ENCODE measurements at places on chromosomes 5 and 9. TPM values are rescaled to one million over a fixed set of nuclear protein-coding genes. Genes with fewer than 3 reads are reported as not detected.

Gene AFAP1L1
- 0.44 TPM for total RNA-seq

Gene SPATA31D1
- total RNA-seq = not detected

GRCh38 chr5:138109463-138110265 is 25.8 kb downstream of the WNT8A start:
- no peak for DNase-seq
- H3K27me3 ChIP-seq = peaks cover 10% of the 10 kb centered on the region
- no peak overlapping the region for H3K4me3 ChIP-seq

GRCh38 chr5:141495453-141495811 is 6.6 kb downstream of the PCDHGC5 start:
- H3K27me3 ChIP-seq = peaks cover 22% of the 10 kb centered on the region
- H3K27ac ChIP-seq = no peak overlapping the region
- H3K4me1 ChIP-seq = peaks cover 18% of the 10 kb centered on the region
- DNase-seq = no peak
- H3K36me3 ChIP-seq = no peaks in the 10 kb centered on the region
- H3K4me3 ChIP-seq = no peak overlapping the region

- no peak for DNase-seq
- H3K4me3 ChIP-seq = no peak overlapping the region
- H3K4me1 ChIP-seq = no peaks in the 10 kb centered on the region
- H3K27me3 ChIP-seq = no peaks in the 10 kb centered on the region
- H3K27ac ChIP-seq = no peak overlapping the region
Measured at GRCh38 chr9:80797101-80797829, 892.1 kb downstream of the TLE1 start.

Gene GARIN3
- not detected for total RNA-seq

DNA sequence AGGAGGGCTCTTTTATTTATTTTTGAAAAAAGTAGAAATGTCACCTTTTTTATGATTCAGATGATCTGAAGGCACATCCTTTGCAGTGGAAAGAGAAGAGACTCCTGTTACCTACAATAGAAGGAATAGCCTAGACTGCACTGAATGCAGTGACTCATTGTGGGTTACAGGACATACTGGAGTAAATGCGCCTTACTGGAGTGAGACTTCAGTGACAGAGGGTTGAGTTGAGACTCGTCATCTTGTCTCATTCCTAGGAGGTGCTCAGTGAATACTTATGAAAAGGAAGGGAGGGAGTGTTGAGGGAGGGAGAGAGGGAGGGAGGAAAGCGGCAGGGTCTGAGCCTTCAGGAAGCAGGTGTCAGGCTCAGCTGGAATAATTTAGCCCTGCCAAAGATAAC is 25.2 kb downstream of the ANKRA2 start:
- H3K4me1 ChIP-seq = no peaks in the 10 kb centered on the region
- H3K27me3 ChIP-seq = peaks cover 14% of the 10 kb centered on the region
- no peaks in the 10 kb centered on the region for H3K36me3 ChIP-seq
- no peak overlapping the region for H3K27ac ChIP-seq
- no peak overlapping the region for H3K4me3 ChIP-seq

DNA sequence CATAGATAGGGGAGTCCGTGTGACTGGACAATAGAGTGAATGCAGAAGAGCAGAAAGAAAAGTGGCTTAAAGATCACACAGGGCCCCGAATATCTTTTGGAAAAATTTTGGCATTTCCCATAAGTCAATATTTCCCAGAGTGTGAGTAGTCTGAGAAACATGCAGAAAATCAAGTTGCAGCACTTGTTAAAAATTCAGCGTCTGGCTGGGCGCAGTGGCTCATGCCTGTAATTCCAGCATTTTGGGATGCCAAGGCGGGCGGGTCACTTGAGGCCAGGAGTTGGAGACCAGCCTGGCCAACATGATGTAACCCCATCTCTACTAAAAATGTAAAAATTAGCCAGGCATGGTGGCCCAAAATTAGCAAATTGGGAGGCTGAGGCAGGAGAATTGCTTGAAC is 227.0 kb downstream of the DRD1 start:
- DNase-seq = no peak
- H3K27ac ChIP-seq = no peak overlapping the region
- H3K36me3 ChIP-seq = no peaks in the 10 kb centered on the region
- H3K4me3 ChIP-seq = no peak overlapping the region
- no peaks in the 10 kb centered on the region for H3K4me1 ChIP-seq

Gene PPP2R2B
- not detected for total RNA-seq

DNA sequence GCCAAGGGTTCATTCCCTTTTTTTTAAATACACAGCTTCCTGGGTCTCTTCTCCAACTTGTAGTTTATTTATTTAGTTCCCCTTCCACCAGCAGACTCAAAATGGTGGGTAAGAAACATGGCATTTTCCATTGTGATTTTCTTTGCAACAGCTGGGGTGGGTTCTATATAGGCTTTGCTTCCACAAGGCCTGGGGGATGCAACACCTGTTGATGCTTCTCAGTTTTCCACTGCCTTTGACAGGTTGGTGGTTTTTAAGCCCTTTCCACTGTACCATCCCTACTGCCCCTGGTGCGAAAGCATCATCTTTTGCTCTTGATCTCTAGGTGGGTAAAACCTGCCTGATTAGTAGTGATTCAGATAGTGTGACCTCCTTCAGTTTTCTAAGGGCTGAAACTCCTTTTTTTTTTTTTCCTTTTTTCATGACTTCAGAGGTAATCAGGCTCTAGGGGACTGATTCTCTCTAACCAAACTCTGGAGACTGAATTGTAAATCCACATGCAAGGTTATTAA is 8.5 kb downstream of the KDM3B start:
- H3K4me1 ChIP-seq = peaks cover 35% of the 10 kb centered on the region
- no peak for DNase-seq
- H3K4me3 ChIP-seq = peak overlapping the region; percentile 12
- no peaks in the 10 kb centered on the region for H3K27me3 ChIP-seq
- H3K27ac ChIP-seq = peak overlapping the region; percentile 8

- no peaks in the 10 kb centered on the region for H3K4me1 ChIP-seq
- no peaks in the 10 kb centered on the region for H3K36me3 ChIP-seq
- no peak overlapping the region for H3K4me3 ChIP-seq
- peaks cover 6% of the 10 kb centered on the region for H3K27me3 ChIP-seq
Measured at GRCh38 chr5:96340357-96340756, 92.7 kb downstream of the PCSK1 start.

DNA sequence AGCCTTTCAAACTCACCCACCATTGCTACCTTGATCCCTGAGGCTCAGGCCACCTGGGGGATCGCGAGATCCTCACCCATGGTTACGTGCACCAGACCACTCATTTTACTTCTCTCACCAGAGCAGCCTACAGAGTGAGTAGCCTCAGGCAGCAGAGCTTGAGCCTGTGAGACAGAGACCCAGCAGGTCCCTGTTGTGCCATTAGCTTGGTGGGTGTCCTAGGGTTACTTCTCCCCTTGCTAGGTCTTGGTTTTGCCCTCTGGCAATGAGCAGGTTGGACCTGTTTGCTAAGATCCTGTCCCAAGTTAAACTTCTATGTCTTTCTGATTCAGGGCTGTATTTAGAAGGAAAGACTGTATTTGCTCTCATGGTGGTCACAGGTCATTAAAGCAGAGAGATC is 21.8 kb downstream of the WHRN start:
- no peaks in the 10 kb centered on the region for H3K27me3 ChIP-seq
- H3K36me3 ChIP-seq = no peaks in the 10 kb centered on the region
- no peak overlapping the region for H3K4me3 ChIP-seq
- no peak for DNase-seq
- H3K27ac ChIP-seq = no peak overlapping the region
- H3K4me1 ChIP-seq = peaks cover 36% of the 10 kb centered on the region

Gene NTNG2
- 2.1 TPM for total RNA-seq

Gene LRRC8A
- 9.0 TPM for total RNA-seq

Gene SREK1
- 104 TPM for total RNA-seq

DNA sequence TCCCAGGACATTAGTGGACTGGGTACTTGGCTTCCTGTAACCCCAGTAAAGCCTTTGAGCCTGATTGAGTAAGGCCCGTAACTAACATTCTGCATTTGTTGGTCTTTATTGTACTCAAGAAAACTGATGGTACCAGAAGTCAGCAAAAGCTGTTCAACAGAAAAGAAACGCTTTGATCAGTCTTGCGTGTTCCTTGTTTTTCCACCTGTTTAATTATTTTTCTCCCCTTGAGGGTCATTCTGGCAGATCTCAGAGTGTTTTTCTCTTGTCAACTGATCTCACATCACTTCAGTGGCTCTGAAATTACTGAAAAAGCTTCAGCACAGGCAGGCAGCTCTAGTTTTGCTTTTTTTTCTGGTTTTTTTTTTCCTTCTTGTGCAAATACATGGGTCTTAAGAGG is 6.1 kb upstream of the TMEM268 start:
- H3K4me1 ChIP-seq = peaks cover 61% of the 10 kb centered on the region
- H3K27me3 ChIP-seq = no peaks in the 10 kb centered on the region
- peak overlapping the region; percentile 63 for H3K27ac ChIP-seq

- peaks cover 2% of the 10 kb centered on the region for H3K27me3 ChIP-seq
- H3K4me3 ChIP-seq = no peak overlapping the region
- peaks cover 43% of the 10 kb centered on the region for H3K4me1 ChIP-seq
- DNase-seq = no peak
Measured at GRCh38 chr5:14143546-14143840, 351 bp downstream of the TRIO start.

DNA sequence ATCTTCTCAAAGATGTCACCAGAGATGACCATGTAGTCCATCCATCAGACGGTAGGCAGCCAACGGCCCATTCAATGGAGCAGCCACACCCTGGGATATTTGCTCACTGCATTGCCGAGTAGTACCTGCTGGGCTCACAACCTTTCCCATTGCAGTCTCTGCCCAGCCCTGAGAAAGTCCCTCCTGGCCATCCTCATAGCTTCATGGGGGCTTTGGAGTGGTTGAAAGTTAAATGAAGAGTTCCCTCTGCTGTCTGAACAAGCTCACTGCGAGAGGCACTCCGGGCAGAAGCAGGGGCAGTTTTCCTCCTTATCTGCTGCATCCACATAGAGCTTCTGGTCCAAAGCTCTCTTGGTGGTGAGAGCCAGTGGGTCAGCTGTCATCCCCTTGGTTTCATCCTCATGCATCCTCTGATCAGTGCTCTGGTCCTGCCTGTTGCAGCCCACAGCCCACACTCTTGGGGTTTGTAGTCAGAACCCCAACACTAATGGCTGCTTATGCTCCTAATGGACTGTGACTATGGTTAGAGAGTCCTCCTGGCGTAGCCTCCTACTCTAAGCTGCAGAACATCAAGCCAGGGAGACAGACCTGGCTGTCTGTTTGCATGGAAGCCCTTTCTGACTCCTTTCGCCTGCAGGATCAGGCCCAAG is 23.3 kb downstream of the TNFSF8 start:
- no peak overlapping the region for H3K27ac ChIP-seq
- no peaks in the 10 kb centered on the region for H3K27me3 ChIP-seq
- no peak overlapping the region for H3K4me3 ChIP-seq

- DNase-seq = no peak
- H3K4me3 ChIP-seq = no peak overlapping the region
- H3K27ac ChIP-seq = no peak overlapping the region
- H3K4me1 ChIP-seq = no peaks in the 10 kb centered on the region
- no peaks in the 10 kb centered on the region for H3K27me3 ChIP-seq
Measured at GRCh38 chr5:43279548-43280274, 33.5 kb downstream of the HMGCS1 start.

Gene PCDH12
- not detected for total RNA-seq

- H3K36me3 ChIP-seq = no peaks in the 10 kb centered on the region
- H3K4me3 ChIP-seq = no peak overlapping the region
- H3K27ac ChIP-seq = no peak overlapping the region
- H3K4me1 ChIP-seq = peaks cover 19% of the 10 kb centered on the region
- peaks cover 34% of the 10 kb centered on the region for H3K27me3 ChIP-seq
Measured at GRCh38 chr5:172700365-172701290, 59.6 kb downstream of the NEURL1B start.

Gene RASEF
- not detected for total RNA-seq

Gene BICD2
- total RNA-seq = 22.5 TPM

Gene HMCN2
- not detected for total RNA-seq

Gene CDX1
- total RNA-seq = not detected

DNA sequence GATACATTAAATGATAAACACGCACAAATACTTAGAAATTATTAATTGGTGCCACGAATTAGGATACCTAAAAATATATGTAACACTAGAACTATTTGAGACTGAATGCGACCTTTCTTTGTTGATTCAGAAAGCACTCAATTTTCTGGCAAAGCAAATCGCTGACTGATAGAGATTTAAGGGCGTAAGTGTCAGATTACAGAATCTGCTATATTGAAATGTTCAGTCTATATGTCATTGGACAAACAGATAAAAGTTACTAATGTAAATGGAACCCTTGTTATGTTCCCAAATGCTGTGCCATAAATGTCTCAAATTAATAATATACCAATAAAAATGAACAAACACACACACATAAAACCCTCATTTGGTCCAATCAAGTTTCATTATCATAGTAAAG is 137.9 kb downstream of the MPDZ start:
- no peaks in the 10 kb centered on the region for H3K27me3 ChIP-seq
- no peak for DNase-seq
- no peaks in the 10 kb centered on the region for H3K4me1 ChIP-seq
- H3K27ac ChIP-seq = no peak overlapping the region
- no peaks in the 10 kb centered on the region for H3K36me3 ChIP-seq

DNA sequence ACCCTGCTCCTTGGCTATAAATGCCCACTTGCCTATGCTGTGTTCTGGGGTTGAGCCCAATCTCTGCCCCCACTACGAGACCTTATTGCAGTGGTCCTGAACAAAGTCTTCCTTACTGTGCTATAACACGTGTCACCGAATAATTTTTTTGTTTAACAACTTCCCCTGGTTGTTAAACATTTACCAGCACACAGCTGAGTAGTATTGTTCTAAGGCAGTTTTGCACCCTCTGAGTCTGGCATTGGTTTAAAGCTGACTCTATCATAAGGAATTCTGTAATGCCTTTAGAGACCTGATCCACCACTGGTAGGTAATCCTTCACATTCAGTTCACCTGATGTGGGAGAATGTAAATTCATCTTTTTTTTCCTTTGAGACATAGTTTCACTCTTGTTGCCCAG is 25.6 kb upstream of the ANKRD31 start:
- no peak for DNase-seq
- H3K36me3 ChIP-seq = no peaks in the 10 kb centered on the region
- H3K4me1 ChIP-seq = no peaks in the 10 kb centered on the region

- H3K27me3 ChIP-seq = no peaks in the 10 kb centered on the region
- H3K27ac ChIP-seq = no peak overlapping the region
- no peak for DNase-seq
- no peak overlapping the region for H3K4me3 ChIP-seq
Measured at GRCh38 chr9:120267929-120268328, 312.0 kb downstream of the CDK5RAP2 start.

Gene LCN12
- total RNA-seq = 2.4 TPM

Gene BAAT
- not detected for total RNA-seq

Gene JAKMIP2
- 3.1 TPM for total RNA-seq

Gene SPATA31E1
- total RNA-seq = not detected

DNA sequence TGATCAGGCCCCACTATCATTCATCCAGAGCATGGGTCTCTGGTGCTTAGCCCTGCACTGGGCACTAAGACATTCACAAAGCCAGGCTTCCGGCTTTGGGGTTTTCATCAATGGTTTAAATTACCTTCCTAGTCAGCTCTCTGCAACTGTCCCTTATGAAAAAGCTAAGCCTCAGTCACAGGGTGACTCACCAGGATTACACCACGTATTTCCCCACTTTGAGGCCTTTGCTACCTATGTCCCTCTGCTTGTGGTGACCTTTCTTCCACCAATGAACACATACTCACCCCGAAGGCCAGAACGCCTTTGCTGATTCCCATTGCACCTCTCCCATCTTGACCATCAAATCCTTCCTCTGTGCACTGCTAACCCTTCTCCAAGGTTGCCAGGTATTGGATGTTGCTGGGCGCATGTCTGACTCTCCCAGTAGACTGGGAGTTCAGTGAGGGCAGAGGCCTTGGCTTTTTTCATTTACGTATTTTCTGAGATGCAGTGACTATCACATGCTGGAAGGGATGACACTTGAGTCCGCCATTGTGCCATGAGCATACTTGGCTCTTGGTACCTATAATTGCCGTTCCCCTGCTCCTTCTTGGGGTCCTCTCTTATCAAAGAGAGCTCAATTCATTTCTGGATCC is 58.7 kb upstream of the TNFSF8 start:
- peak overlapping the region; percentile 61 for H3K27ac ChIP-seq
- H3K4me3 ChIP-seq = no peak overlapping the region
- H3K27me3 ChIP-seq = no peaks in the 10 kb centered on the region
- DNase-seq = no peak
- no peaks in the 10 kb centered on the region for H3K36me3 ChIP-seq
